ENCODE measurements at places on chromosomes 6 and 20.
A peak's percentile ranks its signal among the peaks of the same experiment; 100 is the strongest.

DNA sequence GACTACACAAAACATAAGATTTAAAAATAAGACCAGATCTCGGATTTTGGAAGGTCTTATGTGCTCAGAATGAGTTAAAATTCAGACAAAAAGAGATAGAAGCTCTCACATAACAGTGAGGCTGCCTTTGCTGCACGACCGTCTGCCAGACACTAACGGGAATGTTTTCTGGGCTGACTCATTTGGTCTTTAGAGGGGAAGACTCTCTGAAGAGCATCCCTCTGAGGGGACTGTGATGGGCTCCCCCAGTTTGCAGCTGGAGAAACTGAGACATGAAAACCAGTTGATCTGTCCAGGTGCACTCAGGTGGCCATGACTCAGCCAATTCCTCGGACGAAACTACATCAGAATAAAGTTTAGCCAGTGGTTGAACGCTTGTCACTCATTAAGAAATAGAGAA is 153.9 kb downstream of the RNASET2 start:
- DNase-seq: no peak

DNA sequence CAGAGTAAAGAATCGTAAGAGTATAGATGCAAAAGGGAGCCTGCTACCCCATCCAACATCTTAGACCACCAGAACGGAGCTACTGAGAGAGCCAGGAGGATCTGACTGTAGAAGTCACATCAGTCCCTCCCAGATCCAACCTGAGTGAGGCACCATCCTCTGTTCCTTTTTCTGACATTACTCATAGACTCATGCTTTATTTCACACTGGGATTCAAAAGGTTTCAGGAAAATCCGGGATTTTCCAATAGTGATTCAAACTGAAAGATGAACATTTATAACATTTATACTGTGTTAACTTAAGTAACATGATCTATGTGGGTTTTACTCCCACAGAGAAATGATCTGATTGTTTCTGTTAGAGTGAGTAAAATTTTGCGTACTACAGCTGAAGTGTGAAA is 868.6 kb upstream of the GJE1 start:
- no peak for DNase-seq

GRCh38 chr20:51526754-51527153 is 15.8 kb downstream of the NFATC2 start:
- no peak for DNase-seq

DNA sequence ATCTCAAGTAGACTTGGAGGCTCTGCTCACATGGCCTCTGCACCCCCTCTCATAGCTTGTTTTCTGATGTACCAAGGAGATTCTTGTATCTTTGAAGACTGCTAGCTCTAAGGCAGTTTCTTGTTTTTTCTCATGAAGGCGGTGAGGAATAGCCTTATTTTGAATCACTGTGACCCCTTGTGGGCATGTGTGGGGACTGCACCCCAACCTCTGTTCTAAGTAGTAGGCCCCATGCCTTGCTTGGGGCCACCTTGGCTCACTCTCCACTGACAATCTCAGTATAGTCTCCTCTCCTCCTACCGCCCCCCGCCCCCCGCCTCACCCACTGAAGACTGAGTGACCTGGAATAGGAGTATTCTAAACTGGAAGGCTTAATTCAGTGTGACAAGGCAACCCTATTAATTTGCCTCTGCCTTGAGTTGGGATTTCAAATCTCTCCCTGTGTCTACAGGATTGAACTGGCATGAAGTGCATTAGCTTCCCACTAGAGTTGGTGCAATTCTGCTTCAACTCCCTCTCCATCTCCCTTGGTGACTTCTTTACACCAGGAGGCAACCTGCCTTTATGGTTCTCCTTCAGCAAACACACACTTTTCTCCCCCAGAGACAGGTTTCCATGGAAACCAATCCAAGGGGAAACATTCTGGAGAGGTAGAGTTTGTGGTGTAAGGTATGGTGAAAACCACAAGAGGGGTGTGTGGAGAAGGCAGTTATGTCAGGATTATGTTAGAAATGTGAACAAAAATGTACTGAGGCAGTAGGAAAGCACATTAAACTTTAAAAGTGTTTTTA is 75.4 kb upstream of the ECI2 start:
- DNase-seq: no peak

DNA sequence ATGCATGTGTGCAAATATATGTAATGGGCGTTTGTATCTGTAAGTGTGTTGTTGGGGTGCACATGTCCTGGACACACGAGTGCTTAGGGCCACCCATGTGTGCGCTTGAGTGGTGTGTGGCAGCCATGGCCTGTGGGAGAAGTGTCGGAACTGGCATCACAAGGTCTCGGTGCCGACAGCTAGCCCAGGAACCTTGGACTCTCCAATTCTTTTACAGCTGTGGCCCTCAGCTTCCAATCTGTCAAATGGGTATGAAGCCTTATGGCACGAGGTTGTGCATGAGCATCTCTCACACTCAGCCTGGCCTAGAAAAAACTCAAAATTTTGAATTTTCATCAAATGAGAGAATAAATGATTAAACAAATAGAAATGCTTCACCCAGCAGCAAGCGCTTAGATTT is 42.0 kb downstream of the SPDEF start:
- no peak for DNase-seq

- DNase-seq: peak; percentile 61
These were observed 29.2 kb downstream of the ATP9A start for GRCh38 chr20:51738877-51739447.

DNA sequence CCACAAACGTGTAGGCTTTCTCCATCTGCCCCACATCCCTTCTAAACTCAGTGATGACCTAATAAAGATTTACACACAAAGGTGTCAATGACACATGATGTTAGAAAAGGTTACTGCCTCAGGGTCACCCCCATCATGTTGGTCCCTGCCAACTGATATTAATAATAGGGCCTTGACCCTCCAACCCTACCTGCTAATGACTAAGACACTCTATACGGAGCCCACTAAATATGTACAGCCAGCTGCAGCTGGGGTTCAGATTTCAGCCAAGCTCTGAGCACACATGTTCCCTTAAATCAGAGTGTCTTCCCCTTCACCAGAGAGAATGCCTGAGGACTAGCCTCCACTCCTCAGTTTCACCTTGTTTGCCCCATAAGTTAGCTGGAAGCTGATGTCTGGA is 67.4 kb upstream of the SNRPB2 start:
- no peak for DNase-seq

DNA sequence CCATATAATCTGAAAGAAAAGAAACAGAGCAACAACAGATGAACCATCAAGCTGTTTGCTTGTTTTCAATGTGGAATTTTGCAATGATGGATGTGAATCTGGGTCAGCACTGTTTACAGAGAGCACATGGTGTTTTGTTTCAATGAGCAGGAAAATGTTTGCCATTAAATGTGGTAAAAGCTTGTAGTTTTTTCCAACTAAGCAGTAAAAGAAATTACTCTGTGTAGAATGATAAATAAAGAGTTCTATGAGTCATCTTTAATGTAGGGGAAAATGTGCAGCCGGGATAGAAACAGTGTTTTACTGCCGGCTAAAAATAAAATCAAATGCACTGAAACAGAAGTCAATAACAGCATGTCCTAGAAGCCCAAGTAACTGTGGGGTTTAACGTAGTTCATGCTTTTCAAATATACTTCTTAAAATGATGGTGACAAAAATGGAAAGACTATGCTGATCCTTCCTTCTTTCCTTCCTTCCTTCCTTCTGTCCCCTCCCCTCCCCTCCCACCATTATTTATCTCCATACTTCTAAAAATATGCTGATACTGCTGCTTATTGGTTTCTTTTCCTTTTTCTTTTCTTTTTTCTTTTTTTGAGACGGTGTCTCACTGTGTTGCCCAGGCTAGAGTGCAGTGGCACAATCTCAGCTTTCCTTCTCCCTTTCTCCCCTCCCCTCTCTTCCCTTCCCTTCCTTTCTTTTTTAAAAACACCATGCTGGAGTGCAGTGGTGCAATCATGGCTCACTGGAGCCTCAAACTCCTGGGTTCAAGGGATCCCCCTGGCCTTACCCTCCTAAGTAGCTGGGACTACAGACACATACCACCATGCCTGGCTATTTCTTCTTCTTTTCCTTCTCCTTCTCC is 6.3 kb upstream of the NAA20 start:
- DNase-seq: no peak

- no peak for DNase-seq
These were observed 52.3 kb upstream of the MLN start for GRCh38 chr6:33856031-33856590.

DNA sequence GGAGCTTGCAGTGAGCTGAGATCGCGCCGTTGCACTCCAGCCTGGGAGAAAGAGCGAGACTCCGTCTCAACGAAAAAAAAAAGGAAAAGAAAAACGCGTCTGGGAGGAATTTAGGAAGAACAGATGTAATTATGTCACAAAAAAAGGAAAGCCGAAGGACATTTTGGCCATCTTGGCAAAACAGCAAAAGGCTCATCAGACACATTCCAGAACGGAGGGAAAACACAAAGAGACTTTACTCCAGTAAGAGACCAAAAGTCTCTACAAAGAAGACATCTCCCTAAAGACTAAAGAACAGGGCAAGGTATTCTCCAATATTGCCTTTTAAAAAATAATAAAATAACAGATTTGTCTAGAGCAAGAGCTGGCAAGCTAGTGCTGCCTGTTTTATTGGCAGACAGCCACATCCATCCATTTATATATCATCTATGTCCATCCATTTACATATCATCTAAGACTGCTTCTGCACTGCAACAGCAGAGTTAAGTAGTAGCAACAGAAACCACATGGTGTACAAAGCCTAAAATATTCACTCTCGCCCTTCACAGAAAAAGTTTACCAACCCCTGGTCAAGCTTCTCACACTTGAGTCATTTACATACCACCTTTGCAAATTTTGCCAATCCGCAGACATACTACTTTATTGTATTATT is 133.9 kb downstream of the ZMYND8 start:
- no peak for DNase-seq

GRCh38 chr6:37254881-37255280 is 2.7 kb upstream of the TBC1D22B start:
- no peak for DNase-seq

GRCh38 chr6:166197361-166197760 is 29.7 kb upstream of the TBXT start:
- DNase-seq: no peak

DNA sequence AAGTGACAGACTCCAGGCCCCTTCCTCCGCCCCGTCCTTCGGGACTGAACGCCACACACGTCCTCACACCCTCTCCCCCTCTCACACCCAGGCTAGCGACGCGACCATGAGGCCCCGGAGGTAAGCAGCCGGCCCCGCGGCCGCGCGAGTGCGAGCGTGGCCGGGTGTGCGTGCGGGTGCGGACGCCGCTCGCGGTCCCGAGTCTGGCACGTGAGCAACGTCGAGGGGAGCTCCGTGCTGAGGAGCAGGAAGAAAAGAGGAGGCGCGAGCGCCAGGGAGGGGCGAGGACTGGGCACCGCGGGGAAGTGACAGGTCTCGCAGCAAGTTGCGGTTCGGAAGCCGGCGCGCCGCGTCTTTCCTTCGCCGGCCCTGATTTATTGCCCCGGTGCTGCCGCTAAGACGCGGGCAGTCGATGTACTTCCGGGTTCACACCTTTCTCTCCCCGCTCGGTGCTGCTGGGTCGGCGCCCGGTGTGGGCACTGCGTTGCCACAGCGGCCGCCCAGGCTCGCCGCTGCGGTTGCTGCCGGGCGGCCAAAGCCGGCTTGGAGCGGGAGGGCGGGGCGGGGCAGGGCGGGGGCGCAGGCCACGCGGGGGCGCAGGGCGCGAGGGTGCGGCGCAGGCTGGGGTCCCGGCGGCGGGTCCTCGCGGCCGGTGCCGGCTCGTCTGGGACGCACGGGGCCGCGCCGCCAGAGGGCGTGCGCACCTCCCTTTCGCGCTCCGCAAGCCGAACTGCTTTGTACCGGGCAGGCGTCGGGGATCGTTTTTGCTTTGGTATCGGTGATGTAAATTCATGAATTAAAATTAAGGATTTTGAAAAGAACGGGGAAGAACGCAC is 15.8 kb upstream of the LIN28B start:
- DNase-seq: no peak

- no peak for DNase-seq
These were observed 1077.6 kb upstream of the MAP3K7 start for GRCh38 chr6:91664327-91664959.
